Erythroblast (primary cell): ENCODE measurements at places on chromosomes 13 and 19.

DNA sequence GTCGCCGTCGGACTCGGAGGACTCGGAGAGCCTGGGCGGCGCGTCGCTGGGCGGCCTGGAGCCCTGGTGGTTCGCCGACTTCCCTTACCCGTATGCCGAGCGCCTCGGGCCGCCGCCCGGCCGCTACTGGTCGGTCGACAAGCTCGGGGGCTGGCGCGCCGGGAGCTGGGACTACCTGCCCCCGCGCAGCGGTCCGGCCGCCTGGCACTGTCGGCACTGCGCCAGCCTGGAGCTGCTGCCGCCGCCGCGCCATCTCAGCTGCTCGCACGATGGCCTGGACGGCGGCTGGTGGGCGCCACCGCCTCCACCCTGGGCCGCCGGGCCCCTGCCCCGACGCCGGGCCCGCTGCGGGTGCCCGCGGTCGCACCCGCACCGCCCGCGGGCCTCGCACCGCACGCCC is 2.5 kb upstream of the GRWD1 start:
- no peak for DNase-seq

- no peak for DNase-seq
Measured at GRCh38 chr19:6518145-6518911, 12.5 kb upstream of the TNFSF9 start.

GRCh38 chr13:45200701-45201232 is at the start of gene KCTD4:
Gene KCTD4 (minus strand): TSS chr13:45201045. CDS start chr13:45194567, 6,478 bp downstream.
- DNase-seq, result no peak

DNA sequence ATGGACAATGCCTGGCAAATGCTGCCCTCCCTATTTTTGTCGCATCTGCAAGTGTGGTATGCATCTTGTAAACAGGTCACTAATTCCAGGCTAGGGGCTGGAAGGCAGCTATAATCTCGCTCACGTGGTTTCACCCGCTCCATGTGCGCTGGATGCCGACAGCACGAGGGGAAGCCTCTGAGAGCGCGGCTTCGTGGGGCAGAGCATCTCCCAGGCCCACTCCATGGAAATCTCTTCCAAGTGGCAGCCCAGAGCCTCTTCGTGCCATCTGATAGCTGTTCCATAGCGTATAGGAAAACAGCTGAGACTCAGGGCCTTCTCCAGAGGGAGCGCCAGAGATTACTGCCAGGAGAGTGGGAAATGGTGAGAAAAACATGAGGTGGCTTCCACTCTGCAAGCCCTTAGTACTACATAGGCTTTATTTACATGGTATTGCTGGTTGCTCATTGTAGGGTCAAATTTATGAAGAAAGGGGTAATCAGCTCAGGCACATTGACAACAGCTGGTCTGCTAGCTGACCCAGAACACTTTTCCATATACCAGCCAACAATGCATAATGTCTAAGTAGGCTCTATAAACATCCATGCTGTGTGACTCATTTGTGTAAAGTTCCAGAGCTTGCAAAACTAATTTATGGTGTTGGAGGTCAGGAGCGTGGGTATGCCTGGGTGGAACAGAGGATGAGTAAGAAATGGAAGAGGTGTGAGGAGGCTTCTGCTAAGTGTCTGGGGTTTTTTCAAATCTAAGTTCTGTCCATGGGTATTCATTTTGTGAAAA is 165.2 kb downstream of the SHISA2 start:
- DNase-seq, result no peak

GRCh38 chr13:21917086-21918015 is 246.5 kb downstream of the FGF9 start:
- no peak for DNase-seq

DNA sequence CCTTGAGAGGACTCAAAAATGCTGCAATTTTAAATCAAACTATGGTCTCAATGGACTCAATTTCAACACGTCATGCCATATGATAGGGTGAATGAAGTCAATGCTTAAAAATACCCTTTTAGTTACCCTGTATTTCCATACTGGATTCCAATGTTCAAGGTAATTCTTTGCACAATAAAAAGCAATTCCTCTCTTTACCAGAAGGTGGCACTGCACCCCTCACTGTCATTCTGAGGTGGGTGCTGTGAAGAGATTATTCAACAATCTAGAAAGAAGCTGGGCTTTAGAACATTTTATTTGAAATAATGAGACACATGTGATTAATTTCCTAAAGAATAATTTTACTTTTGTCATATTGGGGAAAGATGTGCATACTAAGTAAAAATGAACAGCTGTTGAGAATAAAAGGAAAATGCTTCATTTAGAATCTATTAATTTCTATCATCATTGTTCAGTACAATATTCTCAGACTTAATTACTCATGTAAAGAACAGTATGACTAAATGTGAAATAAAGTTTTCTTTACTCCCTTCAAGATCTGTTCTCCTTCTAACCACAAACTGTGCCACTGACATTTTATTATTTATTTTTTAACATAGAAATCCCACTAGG is 789.1 kb downstream of the GPC5 start:
- DNase-seq, result peak; percentile 12

- DNase-seq, result no peak
Measured at GRCh38 chr13:86909318-86909717, 761.9 kb upstream of the SLITRK5 start.

DNA sequence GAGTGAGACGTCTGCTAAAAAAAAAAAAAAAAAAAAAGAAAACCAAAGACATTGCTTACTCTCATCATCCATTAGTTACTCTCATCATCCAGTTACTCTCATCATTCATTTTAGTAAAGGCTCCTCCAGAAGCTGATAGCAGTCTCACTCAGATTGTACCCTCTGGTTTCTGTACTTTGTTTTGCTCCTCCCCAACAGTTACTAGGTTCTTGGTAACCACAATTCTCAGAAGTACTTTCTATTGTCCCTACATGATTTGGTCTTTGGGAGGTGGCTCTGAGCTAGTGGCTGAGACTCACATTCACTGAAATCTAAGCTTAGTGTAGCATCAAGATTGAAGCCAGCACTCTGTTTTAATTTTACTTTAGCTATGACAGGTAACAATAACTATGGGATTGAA is 14.3 kb downstream of the ERICH4 start:
- no peak for DNase-seq

DNA sequence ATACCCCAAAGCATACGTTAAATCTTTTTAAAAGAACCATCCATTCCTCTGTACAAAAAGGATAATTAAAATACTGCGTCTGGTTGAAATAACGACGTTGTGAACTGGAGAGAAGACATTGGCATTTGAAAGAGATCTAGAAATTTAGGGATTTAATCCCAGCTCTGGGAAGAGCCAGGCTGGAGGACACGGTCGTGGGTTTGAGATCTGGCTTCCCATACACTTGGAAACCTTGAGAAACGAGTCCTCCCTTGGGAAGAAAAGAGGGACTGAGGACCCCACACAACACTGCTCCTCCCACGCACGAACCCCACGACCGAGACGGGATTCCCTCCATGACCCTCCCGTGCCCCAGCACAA is 625 bp downstream of the ZNF709 start:
- DNase-seq, result no peak

DNA sequence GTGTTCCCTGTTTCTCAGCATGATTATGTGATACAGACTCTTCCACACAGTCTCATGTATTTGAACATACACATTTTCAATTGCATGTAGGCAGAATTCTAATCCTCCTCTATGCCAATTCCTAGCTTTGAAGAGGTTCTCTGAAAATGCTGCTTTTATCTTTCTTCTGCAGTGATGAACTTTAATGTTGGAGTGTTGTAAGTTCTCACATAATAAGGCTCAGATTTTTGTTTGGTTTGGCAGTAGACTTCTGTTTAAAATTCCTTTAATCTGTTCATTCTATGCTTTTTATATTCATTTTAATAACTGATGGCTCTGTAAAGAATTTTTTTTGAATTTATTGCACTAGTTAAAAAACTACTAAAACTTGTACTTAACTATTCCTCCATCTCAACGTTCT is 225.8 kb downstream of the GGACT start:
- no peak for DNase-seq

GRCh38 chr19:4199699-4200293 is 17.3 kb downstream of the ANKRD24 start:
- no peak for DNase-seq

DNA sequence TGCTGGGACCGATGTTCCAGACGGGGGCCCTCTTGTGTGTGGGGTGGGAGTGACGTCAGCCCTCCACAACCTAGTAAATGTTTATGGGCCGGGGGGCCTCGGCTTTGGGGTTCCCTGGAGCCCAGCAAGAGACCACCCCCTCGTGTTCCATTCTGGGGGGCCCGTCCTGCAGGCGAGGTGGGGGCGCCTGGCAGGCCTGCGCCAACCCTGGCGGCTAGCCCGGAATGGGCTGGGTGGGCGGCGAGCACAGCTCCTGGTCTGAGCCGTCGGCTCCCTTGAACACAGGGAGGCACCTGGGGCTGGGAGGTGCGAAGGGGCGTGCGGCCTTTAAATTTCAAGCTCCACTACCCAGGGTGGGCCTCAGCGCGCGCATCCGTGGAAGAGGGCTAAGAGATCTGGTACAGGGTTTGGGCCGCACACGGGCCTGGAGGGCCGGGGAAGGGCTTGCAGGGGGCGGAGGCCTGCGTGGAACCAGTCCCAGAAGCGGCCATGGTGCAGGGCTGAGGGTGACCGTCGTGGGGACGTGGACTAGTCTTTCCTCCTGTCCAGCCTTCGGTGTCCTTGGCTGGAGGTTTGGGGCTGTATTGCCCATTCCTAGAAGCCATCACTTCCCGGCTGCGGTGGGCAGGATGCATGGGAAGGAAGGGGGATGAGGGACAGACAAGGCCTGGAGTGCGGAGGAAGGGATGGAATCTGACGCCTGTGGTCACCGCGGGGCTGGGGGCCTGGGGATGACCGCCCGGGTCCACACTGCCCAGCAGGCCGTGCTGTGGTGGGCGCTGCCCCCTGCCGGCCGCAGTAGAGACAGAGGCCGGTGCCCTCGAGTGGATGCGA is 11.4 kb downstream of the NDUFA11 start:
- DNase-seq, result peak; percentile 51

GRCh38 chr19:51020988-51021651 is 1.6 kb upstream of the KLK10 start:
- no peak for DNase-seq

DNA sequence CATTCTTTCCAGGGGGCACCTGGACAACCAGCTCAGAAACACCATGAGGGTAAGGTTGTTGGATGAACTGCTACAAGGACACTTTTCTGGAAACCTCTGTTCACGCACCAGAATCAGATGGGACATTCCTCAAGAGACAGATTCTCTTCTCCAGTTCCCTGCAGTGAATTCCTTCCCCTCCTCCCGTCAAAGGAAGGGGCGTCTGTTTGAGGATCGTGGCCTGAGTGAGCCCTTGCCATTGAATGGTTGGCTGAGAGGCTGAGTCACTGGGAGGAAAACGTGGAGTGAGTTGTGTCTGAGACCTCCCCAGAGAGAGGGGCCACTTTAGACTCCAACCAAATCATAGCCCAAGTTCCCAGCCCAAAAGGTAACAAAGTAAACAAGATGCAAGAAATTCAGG is 79.4 kb upstream of the ZNF507 start:
- no peak for DNase-seq

DNA sequence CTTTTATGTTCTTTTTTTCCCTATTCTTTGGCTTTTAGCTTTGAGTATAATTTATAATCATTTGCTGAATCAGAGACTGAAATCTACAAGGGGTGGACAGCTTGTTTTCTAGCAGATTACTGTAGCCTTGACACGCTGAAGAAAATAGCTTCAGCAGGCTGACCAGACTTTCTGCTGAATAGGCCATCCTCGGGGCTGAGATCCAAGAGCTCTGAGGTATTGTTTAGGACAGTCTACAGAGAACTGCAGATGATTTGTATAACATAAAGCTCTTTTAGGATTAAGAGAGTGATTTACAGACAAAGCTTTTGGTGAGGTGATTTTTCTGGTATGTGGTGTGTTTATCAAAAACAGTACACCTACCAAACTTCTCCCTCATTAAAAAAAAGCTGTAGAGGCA is 16.8 kb downstream of the POLR1D start:
- DNase-seq, result no peak

DNA sequence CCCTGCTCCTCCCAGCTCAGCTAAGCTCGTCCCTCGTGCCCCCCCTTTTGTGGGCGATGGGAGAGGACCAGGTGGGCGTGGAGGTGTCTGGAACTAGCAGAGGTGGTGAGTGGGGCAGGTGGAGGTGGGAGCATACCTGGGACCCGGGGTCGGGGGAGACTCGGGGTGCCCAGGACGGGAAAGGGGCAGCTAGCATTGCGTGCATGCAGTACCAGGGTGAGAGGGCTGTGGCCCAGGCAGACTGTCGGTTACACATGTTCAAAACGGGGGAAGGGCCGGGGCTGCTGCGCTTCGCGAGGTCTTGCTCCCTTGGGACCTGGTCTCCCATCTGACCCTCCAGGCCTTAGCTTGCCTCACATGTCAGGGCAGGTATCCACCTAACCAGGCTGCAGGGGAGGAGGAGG is 9.1 kb downstream of the TLE5 start:
- DNase-seq, result no peak

- peak; percentile 57 for DNase-seq
Measured at GRCh38 chr13:20702915-20703779, at the start of gene IL17D. Gene IL17D (plus strand): TSS chr13:20703699. CDS start chr13:20704002, 303 bp downstream.

DNA sequence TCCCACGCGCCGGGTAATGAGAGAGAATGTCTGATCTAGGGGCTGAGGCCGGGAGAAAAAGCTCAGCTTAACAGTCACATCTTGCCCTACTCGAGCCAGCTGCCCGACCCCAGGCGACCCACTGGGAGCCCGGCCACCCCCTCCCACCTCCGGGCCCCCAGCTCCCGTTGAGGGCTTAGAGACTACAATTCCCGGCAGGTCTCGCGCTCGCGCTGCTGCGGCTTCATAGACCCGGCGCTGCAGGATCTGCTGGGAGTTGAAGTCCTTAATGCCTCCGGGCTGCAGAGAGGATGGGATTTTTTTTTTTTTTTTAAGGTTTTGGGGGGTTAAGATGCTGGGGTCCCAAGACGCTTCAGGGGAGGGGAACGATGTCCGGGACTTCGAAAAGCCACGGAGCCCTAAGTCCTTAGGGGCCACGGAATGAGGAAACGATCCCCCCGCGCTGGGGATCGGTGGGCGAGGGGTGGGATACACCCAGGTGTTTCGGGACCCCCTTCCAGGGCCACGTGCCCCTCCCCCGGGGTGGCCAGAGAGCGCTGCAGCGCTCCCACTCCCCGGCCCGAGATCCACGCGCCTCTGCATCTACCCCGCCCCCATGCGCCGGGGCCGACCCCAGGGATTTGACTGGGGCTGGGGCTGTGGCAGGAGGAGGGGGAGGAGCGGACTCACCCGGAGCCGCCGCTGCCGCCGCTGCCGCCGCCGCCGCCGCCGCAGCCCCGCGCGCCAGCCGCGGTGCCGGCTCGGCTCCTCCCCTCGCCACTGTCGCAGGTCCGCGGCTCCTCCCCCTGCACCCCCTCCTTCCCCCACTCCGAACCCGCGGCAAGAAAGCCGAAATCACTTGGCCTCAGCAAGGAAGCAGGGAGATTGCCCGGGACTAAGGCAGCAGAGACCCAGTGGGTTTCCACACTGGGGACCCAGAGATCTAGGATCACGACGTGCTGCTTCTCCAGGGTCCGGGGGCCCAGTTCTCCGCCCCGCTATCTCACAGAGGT is at the start of gene SYT3:
TSS of gene SYT3 (minus strand) at position 761 of the 992 bp plus-strand sequence. CDS start 2,470 bp downstream, outside the sequence.
- no peak for DNase-seq

- DNase-seq, result peak; percentile 70
Measured at GRCh38 chr19:1672038-1672768, 19.8 kb upstream of the TCF3 start.
